Effector memory CD8-positive, alpha-beta T cell (primary cell): ENCODE measurements at places on chromosomes 3 and 15.
A peak's percentile ranks its signal among the peaks of the same experiment; 100 is the strongest.

DNA sequence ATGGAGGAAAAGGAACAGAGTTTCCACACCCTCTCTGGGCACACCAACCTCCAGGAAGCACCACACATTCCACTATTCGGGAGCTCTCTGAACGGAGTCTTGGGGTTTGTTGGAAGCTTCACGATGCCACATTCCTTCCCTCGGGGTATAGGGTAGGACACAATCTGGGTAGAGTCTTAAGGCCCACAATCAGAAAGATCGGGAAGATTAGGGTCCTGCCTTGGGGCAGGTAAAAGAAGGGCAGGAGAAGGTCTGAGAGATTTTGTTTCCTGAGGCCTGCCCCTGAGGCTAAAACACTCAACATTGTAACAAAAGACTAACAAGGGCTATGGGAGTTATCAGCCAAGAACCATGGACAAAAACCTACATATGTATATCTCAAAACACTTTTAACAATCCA, 89.2 kb upstream of the RAP2B start:
- no peak for DNase-seq

- DNase-seq, result no peak
These were observed 5.6 kb downstream of the GREM1 start for GRCh38 chr15:32723171-32723948.

GRCh38 chr3:38308456-38308855, 26.4 kb downstream of the SLC22A14 start:
- DNase-seq, result no peak

GRCh38 chr3:122306622-122306953, 18.5 kb upstream of the CSTA start:
- no peak for DNase-seq

GRCh38 chr15:42163291-42163690, 6.9 kb upstream of the PLA2G4F start:
- DNase-seq, result no peak

GRCh38 chr3:169268286-169268776, 395.2 kb downstream of the MECOM start:
- no peak for DNase-seq

DNA sequence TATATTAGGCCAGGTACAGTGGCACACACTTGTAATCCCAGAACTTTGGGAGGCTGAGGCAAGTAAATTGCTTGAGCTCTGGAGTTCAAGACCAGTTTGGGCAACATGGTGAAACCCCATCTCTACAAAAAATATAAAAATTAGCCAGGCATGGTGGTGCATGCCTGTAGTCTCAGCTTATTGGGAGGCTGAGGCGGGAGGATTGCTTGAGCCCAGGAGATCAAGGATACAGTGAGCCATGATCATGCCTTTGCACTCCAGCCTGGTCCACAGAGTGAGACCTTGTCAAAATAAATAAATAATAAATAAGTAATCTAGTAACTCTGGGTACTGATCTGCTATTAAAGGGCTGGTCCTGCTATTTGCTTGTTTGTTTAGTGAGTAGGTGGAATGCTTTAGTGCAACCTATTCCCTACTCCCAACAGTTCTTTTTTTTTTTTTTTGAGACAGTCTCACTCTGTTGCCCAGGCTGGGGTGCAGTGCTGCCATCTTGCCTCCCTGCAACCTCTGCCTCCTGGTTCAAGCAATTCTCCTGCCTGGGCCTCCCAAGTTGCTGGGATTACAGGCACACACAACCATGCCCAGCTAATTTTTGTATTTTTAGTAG, 9.1 kb upstream of the INO80 start:
- DNase-seq, result no peak

DNA sequence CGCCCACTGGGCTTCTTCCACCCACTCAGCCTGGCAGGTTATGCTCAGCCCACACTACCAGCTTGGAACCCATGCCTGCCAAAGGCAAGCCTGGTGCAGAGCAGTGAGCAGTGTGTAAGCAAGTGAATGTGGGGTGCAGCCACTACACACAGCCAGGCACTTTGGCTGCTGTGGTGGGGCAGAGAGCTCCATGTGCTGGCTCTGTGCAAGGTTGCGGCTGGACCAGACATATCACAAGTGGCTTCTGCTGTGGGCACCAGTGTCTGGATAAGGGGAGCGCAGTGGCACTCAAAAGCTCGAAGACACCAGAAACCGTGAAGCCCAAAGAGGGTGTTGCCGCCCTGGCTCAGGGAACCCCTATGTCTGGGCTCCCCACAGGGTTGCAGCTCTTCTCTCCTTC, 563.7 kb downstream of the SI start:
- no peak for DNase-seq

GRCh38 chr3:79769229-79769628, 1.4 kb upstream of the ROBO1 start:
- no peak for DNase-seq

GRCh38 chr15:90201130-90201943, at the start of gene SEMA4B:
Gene SEMA4B, plus strand, starts transcription at chr15:90201330. Its CDS starts 249 bp downstream, at chr15:90201579.
- DNase-seq, result peak; percentile 59

DNA sequence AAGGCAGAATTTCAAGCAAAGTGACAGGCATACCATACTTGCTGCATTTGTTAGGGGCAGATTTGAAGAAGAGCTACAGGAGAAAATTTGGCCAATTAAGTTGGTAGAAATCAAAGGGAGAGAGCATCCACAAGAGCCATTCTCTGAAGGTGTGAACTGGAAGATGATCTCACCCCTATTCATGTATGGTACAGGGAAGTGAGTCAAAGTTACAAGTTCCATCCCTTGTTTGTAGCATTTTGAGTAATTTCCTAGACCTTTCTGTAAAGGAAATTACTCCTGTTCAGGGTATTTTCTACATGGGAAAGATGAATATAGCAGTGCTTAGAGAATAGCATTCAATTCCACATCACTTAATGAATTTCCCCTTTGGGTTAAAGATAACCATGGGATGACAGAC, 28.4 kb downstream of the TTC14 start:
- DNase-seq, result no peak

DNA sequence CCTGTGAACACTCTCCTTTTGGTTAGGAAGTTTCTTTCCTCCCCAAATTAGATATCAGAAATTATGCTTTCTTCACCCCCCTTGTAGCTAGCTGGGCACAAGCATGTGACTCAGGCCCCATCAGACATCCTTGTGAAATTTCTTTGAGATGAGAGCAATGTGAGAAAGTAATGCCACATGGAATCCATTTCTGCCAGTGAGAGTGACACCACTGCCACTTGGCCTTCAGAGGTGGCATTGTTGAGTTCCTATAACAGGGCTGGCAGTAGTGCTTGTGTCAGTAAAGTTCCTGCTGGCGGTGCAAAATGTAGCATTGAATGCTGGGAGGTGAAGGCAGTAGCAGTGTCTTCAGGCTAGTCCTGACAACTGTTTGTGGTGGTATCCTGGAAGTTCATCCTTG, 80.7 kb upstream of the ZNF280D start:
- no peak for DNase-seq

GRCh38 chr3:167736997-167737396, 1.5 kb downstream of the SERPINI1 start:
- DNase-seq, result no peak

- no peak for DNase-seq
These were observed 1.7 kb downstream of the MEIS2 start for GRCh38 chr15:37098468-37099318.

DNA sequence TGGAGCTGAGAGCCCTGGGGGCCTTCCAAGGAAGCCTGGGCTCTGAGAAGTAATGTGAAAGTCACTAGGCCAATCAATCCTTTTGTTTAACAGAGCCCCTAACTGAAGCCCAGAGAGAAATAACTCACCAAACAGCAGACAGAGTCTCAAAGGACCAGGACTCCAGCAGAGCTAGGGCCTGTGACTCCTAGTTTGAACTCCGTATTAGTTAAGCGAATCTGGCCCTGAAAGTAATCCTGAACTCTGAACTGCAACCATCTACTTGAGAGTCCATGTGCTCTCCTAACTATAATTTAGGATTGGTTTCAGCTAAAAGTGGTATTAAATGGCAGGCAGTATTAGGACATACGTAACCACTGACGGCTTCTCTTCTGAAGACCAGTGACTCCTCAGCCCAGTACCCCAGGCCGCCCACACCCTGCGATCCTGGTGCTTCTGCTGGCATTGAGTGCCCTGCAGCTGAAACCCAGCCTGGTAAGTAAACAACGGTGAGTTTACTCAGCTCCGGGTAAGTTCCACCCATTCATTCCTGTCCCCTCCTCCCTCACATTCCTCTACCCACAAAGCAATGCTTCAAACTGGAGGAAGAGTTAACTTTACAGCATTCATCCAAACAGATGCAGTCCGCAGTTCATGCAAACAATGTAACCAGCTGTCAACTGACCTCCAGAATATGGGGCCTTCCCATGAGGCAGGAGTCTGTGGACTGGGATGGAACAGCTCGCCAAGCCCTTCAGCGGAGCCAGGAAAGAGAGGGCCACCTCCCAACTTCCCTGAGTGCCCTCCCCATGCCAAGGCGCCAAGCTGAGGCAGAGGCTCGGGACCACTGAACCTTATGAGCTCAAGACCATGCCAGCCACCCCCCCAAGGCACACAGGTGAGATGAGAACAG, 7.3 kb downstream of the MYO5C start:
- DNase-seq, result no peak

DNA sequence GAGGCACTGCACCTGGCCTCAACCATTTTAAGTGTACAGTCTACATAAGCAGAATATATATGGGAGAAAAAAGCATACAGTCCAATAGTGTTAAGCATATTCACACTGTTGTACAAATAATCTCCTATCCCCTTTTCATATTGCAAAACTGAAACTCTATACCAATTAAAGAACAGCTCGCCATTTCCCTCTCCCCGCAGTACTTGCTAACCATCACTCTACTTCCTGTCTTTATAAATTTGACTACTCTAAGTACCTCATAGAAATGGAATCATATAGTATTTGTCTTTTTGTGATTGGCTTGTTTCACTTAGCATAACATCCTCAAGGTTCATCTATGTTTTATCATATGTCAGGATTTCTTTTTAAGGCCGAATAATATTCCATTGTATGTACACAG, 21.6 kb upstream of the TASOR start:
- DNase-seq, result no peak

GRCh38 chr15:31304751-31305365, 21.8 kb upstream of the KLF13 start:
- DNase-seq, result no peak

- no peak for DNase-seq
These were observed 49.4 kb upstream of the SYNPR start for GRCh38 chr3:63228677-63229076.

DNA sequence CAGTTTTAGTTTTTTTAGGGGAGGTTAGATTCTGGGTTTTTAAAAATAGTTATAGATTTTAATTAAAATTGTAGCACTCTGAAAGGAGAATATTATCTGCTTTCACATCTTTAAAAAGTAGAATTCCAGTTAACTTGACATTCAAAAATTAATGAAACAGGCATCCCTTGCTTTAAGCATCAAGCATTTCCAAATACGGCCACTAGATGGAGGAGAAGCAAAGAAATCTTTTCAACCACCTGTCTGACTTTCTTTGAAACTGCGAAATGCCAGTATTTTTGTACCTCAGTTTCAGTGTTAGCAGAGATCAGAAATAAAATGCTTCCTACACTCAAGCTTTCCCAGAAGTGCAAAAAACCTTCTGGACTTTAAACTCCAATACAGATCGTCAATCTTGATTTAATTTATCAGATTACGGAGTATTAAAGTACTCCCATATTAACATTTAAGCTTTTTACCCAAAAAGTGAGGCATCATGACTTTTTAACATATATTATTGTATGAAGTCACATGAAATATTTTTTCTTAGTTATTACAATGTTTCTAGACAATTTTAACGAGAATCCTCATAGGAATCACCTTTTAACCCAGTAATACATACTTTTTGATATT, 153.3 kb downstream of the P3H2 start:
- no peak for DNase-seq

- DNase-seq, result no peak
These were observed 57.3 kb upstream of the RASA2 start for GRCh38 chr3:141429371-141430035.

DNA sequence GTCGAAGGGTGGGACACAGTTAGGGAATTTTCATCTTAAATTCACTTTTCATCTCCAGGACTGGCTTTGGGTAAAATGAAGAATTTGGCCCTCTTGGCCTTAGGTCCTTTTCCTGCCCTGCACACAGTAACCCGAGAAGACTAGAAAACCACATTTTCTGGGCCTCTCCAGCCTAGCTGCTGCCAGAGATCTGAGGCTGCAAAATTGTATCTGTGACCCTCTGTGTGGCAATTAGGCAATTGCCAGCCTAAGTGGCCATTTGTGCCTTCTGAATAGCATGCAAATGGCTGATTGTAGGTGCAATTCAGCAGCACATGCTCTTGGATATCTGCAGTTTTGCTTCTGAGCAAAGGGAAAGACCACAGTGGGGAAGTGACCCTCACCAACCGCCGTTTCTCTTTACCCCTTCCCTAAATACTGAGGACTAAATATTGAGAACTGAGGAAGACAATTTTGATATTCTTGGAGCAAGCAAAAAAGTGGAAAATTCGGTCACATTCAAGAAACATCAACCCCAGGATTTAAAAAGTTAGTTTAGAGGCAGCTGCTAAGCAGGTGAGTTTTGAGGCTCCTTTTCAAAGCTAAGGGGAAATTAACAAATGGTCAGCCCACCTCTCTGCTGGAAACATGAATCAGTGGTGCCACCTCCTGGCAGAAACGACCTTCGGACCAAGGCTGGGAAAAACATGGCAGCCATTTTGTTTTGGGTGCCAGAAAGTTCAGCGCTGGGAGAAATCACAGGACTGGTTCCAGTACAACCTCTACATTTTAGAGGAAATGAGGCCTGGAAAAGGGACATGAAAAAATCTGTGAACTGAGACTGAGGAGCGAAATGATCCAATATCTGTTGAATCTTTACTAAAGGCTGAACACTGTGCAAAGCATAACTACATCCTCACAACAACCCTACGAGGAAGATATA, 56.6 kb upstream of the PRTG start:
- no peak for DNase-seq

- DNase-seq, result no peak
These were observed 20.7 kb upstream of the LPP start for GRCh38 chr3:188133219-188133618.

- DNase-seq, result no peak
These were observed 53.1 kb upstream of the PRR23E start for GRCh38 chr3:127139601-127140500.

DNA sequence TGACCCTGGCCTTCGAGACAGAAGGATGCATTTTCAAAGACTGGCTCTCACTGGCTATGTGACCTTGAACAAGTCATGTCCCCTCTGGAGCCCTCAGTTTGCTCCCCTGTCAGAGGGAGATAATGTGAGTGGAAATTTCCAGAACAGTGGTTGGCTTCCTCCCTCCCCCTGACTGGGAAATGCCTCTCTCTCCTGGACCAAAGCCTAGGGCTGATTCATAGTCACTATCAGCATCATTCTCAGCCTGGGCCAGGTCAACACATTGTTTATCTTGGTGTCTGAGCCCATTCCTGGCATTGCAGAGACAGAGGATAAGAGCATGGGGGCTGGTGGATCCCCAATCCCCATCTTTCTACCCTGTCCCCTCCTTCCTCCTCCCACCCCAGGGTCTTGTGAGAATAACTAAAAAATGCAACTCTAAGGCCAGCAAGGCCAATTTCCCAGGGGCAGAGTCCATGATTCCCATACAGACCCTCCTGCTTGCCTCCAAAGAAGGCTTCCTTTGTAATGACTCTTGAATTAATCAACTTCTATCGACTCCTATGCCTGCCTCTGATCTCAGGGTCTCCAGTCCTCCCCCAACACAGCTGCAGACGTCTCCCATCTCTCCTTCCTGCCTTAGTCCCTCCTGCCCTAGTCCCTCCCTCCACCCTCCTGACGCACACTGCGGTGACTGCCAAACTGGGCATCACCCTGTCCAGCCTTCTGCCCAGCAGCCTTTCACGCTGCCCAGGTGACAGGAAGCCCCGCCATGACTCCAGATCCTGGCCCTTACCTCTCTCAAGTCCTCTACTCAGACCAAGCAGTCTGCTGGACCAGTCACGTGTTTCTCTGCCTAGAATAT, 35.4 kb upstream of the CORO2B start:
- DNase-seq, result no peak

GRCh38 chr3:106333911-106334618, 465.3 kb upstream of the CBLB start:
- DNase-seq, result peak; percentile 24
